ENCODE measurements at places on chromosomes 16 and 17.

- no peak for DNase-seq
These were observed 7.3 kb upstream of the NR1D1 start for GRCh38 chr17:40107522-40108174.

- DNase-seq, result peak; percentile 8
These were observed 33.7 kb downstream of the TADA2A start for GRCh38 chr17:37440424-37440823.

GRCh38 chr17:27466743-27467375 lies 10.6 kb downstream of the KSR1 start:
- DNase-seq, result peak; percentile 58

GRCh38 chr17:61331886-61332285 lies 67.8 kb upstream of the TBX2 start:
- no peak for DNase-seq

GRCh38 chr17:49343273-49343672 lies 18.8 kb downstream of the ZNF652 start:
- DNase-seq, result no peak

GRCh38 chr16:19745286-19746010 lies 27.4 kb downstream of the IQCK start:
- no peak for DNase-seq

- DNase-seq, result no peak
These were observed 18.1 kb downstream of the FZD2 start for GRCh38 chr17:44575403-44575802.

- no peak for DNase-seq
These were observed 479.1 kb downstream of the SOX9 start for GRCh38 chr17:72599891-72600290.

DNA sequence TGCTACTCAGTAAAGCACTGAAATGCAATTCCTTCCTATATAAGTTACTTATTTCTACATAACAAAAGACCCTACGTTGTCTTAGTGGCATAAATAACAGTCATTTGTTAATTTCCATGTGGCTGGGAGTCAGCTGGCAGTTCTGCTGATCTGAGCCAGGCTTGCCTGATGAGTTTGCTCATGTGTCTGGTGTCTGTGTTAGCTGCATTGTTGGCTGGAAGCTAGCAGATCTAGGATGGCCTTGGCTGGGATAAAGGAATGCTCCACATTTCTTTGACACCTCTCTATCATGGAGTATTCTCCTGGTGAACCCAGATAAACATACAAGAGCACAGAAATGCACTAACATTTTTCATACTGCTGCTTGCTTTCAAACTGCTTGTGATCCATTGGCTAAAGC lies 264.4 kb upstream of the MON1B start:
- DNase-seq, result no peak

GRCh38 chr17:75688209-75688825 lies 21.2 kb downstream of the SAP30BP start:
- DNase-seq, result no peak

DNA sequence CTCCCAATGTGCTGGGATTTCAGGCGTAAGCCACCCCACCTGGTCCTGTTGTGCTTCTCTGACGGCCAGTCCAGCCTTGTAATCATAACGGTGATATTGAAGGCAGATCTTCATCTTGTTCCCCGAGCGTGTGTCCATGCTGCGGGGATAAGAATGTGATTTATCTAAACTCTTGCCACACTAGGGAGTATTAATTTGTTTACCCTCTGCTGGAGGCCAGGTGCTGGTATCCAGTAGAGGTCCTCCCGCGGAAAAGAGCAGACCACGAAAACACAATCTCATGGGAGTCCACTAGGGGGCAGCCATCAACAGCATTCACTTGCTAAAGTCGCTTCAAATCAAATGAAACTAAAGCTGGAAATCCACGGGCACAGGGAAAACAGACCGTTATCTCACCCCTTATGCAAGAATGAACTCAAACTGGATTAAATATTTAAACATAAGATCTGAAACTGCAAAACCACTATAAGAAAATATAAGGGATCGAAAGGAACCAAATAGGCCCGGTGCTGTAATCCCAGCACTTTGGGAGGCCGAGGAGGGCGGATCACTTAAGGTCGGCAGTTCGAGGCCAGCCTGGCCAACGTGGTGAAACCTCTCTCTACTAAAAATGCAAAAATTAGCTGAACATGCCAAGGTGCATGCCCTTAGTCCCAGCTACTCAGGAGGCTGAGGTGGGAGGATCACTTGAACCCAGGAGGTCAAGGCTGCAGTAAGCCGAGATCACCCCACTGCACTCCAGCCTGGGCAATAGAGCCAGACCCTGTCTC lies 22.3 kb upstream of the RBBP6 start:
- DNase-seq, result peak; percentile 71

- DNase-seq, result no peak
These were observed 4.2 kb downstream of the CCDC42 start for GRCh38 chr17:8740486-8740885.

DNA sequence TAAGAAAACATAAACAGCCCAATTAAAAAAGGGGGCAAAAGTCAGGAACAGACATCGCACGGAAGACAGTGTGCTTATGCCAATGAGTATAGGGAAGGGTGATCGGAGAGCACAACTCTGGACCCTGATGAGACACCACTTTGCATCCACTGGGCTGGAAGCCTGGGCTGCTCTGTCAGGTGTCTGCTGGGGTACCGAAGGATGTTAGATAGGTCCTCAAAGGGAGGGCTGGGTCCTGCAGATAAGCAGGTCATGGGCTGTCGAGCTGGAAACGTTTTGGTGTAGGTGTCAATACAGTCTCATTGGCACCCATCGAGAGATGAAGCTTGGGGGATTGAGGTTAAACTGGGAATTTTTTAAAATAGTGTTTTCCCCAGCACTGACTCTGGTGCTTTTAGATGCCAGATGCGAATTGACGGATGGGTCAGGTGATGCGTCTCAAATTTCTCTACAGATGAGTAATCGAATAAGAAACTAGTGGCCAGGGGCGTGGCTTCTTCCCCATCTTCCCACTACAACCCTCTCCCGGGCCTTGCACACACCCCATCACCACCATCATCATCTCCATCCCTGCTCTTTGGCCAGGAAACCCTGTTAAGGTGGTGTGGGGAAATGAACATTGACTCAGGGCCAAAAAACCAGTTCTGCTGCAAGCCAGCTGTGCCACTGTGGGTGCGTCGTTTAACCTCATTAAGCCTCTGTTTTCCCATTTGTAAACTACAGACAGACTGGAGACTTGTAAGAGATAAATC lies 47.8 kb upstream of the IRF8 start:
- DNase-seq, result no peak

DNA sequence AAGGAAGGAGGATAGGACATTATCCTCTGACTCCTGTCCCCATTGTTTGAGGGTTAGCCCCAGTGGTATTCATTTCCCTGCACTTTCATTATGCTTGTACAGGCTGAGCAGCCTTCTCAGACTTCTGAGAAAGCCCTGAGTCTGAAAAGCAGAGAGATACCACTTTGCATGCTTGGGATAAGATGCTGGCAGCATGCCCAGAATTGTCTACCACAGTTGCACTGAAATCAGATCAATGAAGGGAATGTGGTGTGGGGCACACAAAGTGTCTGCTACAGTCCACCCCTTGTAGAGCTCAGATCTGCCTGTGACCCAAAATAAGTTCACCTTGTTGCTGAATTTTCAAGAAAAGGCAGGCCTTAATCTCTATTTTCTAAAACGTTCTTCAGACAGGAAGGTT lies 160.6 kb downstream of the CCT6B start:
- no peak for DNase-seq

GRCh38 chr17:57902800-57903759 lies 52.1 kb downstream of the CUEDC1 start:
- DNase-seq, result no peak

GRCh38 chr16:80081846-80082245 lies 458.9 kb upstream of the DYNLRB2 start:
- DNase-seq, result no peak

- no peak for DNase-seq
These were observed 26.4 kb downstream of the STX8 start for GRCh38 chr17:9549215-9549614.

DNA sequence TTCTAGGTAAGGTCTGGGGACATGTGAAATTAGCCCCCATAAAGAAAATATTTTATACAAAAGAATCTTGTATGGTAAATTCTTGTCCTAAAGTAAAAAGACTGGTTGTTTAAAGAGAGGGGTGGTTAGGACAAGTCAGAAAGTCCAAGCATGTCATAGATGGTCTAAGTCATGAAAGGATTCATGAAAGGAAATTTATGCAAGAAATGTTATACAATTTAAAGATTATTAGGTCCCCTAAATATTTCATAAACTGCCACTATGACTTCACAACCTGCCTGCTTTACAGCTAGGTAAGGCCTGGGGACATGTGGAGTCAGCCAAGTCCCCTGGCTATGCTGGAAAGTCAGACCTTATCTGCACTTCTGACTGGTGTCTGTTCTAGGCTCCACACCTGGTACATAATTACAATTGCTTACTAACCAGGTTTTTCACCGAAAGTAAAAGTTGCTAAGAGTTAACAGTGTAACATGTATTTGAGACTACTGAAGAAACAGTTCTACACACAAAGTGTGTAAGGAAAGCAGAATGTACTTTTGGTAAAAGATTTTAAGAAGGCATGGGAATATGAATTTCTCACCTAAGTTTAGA lies 17.0 kb downstream of the N4BP1 start:
- DNase-seq, result peak; percentile 48

DNA sequence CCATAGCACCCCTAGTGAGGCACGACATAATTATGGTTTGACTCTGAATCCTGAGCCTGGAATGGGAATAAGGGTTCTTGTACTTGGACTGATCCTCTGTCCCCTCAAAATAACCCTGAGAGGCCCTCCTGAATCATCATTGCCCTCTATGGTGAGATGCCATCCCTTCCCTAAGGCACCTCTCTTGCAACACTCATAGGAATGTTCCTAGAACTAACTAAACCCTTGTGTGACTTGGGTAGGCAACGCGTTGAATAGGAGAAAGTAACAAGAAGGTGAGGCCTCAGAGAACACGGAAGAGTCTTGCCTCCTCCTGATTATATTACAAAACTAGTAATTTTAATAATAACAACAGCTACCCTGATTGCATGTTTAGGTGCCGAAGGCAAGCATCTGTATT lies 189.1 kb upstream of the ANKFN1 start:
- no peak for DNase-seq

DNA sequence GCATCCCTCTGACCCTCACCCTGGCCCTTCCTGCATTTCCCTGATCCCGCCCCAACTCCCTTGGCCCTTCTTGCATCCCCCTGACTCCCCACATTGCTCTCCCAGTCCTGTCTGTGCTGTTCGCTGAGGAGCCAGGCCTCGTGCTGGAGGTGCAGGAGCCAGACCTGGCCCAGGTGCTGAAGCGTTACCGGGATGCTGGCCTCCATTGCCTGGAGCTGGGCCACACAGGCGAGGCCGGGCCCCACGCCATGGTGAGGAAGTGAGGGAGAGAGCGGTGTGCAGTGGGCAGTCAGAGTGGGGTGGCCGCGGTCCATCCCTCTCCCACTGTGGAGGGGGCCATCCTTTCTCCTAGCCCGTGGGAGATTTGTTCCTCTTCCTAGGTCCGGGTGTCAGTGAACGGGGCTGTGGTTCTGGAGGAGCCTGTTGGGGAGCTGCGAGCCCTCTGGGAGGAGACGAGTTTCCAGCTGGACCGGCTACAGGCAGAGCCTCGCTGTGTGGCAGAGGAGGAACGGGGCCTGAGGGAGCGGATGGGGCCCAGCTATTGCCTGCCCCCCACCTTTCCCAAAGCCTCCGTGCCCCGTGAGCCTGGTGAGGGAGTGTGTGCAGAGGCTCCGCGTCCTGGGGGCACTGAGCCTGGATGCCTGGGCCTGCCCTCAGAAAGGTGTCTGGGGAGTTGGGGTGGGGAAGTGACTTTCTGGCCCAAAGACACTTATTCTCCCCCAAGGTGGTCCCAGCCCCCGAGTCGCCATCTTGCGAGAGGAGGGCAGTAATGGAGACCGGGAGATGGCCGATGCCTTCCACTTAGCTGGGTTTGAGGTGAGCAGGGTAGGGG lies 17.8 kb downstream of the PFAS start:
- no peak for DNase-seq

DNA sequence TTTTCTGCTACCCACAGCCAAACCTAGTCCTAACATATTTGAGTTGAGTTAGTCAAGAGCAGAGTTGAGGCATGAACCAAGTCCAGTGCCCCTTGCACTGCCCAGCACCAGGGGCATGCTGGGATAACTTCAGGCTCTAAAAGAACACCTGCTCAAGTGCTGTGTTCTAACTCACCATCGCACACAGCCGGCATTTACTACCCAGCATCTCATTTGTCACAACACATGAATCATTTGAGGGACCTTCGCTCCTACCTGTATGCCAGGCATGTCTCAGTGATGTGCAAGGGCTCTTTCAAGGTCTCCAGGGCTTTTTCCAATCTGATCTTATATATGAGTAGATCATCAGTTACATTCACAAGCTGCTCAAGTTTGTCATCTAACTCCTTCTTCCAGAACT lies 12.6 kb downstream of the TEKT1 start:
- no peak for DNase-seq

DNA sequence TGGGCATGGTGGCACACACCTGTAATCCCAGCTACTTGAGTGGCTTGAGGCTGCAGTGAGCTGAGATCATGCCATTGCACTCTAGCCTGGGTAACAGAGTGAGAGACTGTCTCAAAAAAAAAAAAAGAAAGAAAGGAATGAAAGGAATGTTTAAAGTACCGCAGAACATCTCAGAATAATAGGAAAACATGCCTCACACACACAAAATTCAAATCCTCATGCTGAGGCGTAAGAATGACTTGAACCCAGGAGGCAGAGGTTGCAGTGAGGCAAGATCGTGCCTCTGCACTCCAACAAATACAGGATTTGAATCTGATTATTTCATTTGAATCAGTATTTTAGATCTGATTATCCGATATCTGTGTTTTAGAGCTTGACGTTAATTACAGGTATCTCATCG lies 21.3 kb upstream of the GAA start:
- DNase-seq, result no peak

- peak; percentile 81 for DNase-seq
These were observed 19.8 kb upstream of the MYO1D start for GRCh38 chr17:32896647-32897258.

DNA sequence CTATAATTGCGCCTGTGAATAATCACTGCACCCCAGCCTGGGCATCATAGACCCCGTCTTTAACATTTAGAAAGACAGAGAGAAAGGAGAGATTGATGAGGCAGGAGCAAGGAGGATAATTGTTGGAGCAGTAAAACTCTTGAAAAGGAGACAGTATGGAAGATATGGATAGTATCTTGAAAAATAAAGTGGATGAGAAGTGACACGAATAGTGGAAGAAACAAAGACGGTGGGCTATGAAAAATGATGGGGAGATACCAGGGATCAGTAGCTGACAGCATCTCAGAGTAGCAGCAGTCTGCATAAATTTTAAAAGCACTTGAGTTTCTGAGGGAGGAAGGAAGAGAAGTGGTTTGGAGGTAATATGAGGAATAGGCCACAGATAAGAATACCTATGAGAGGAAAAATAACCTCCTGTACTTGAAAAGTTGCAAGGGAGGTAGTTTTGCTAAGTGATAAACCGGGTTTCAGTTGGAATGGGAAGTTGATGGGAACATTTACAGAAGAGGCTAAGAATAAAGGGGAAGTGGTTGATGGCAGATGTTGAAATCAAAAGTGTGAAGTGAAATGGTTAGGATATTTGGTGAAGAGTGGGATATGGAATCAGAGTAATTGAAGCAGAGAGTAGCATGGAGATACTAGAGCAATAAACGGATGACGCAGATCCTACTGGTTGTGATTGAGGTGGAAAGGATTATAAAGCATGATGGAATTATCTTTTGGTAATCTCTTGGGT lies 1.8 kb upstream of the PPM1D start:
- no peak for DNase-seq
